Muscle of arm (tissue), 14 donors: ENCODE measurements at places on chromosomes 1 and 21. TPM values are rescaled to one million over a fixed set of nuclear protein-coding genes. Genes with fewer than 3 reads are reported as not detected.
A peak's percentile ranks its signal among the peaks of the same experiment; 100 is the strongest.

The CFHR4 gene
- polyA plus RNA-seq = not detected

DNA sequence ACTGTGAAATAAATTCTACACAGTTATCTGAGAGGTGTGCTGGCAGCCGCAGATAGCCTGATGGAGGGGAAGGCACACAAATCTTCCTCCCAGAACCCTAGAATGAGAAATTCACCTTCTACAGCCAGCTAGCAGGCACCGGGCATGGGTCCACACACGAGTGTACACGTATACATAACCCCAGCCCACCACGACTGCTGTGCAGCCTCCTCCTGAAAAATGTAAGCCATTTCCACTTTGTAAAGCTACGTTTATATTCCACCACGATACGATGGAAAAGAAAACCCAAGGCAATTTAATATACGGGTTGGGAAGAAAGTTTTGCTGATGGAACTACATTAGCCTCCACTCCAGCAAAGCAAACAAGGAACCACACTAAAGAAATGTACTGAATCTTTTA is 1.8 kb downstream of the BTG3 start:
- DNase-seq = peak; percentile 55

- no peak for DNase-seq
These were observed 101.8 kb downstream of the NBPF12 start for GRCh38 chr1:147039916-147040315.

DNA sequence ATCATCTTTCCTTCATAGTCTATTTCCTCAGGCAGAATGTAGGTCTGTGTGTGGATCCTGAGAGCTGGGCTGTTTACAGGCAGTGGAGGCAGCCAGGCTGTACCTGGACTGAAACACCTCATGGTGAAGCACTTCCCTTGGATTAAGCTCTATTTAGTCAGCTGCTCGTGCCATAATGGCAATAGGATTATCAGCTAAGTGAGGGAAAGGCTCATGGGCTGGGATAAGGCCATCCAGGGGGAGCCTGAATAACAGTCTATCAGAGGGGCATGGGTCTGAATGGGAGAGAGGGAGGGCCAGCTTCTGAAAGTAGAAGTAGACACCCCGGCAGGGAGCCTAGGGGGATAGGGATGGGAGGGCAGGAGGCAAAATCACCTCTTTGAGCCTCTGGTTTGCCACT is 8.3 kb downstream of the RNASEL start:
- DNase-seq = no peak

GRCh38 chr1:175183586-175183985 is 9.0 kb downstream of the KIAA0040 start:
- DNase-seq = no peak
